ENCODE measurements at places on chromosomes 7 and 10.

DNA sequence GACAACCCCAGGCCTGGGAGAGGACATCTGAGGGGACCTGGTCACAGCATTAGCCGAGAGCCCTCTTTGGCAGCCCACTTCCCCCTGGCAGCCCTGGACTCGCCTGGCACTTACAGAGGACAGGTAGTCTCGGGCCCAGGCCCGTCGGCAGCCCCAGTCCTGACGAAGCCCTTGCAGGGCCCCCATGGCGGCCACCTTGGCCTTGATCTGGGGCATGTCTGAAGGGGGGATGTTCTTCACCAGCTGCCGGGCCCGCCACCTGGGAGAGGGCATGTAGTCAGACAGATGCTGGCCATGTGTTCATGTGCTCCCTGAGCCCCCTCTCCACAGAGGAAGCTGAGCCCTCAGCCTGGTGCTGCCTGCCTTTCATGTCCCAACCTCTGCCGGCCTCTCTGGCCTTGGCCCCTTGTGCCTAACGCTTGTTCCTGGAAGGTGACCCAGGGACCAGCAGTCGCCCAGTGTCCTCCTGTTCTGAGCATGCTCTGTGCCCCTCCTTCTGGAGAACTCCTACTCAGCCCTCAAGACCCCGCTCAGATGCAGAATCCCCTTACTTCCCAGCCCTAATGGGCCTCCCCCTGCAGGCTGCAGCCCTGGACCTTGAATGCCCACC, 13.9 kb downstream of the MYO1G start:
- DNase-seq: no peak

DNA sequence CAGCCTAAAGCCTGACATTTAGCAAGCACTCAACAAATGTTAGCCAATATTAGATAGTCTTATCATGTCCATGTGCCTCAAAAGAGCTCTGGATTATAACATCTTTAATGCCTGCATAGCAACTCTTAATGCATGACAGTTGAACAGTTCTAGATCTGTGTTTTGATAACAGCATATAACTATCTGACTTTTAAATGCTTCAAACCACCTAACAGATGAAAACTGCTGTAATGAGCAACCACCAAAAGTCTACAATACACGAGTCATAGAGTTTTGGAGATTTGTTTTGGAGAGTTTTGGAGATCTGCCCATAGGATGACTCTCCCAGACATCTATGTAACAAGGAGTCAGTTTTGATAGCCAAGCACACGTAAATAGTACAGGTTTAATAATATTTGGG, 227.3 kb downstream of the TWIST1 start:
- DNase-seq: no peak

DNA sequence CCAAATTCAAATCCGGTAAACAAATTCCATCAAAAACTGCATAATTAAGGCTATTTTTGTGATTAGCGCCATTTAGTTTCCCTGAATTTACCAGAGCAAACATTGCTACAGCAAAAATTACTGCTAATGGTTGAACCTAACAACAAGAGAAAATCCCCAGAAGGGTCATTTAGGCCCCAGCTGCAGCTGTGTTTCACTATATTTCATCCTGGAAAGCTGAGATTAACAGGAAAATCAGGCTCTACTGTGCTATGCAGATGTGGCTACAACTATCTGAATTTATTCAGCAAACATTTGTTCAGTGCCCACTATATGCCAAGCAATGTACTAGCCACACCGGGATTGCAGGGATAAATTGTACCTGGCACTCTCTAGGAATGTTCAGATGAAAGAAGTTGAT, 104.0 kb downstream of the PON1 start:
- DNase-seq: no peak

DNA sequence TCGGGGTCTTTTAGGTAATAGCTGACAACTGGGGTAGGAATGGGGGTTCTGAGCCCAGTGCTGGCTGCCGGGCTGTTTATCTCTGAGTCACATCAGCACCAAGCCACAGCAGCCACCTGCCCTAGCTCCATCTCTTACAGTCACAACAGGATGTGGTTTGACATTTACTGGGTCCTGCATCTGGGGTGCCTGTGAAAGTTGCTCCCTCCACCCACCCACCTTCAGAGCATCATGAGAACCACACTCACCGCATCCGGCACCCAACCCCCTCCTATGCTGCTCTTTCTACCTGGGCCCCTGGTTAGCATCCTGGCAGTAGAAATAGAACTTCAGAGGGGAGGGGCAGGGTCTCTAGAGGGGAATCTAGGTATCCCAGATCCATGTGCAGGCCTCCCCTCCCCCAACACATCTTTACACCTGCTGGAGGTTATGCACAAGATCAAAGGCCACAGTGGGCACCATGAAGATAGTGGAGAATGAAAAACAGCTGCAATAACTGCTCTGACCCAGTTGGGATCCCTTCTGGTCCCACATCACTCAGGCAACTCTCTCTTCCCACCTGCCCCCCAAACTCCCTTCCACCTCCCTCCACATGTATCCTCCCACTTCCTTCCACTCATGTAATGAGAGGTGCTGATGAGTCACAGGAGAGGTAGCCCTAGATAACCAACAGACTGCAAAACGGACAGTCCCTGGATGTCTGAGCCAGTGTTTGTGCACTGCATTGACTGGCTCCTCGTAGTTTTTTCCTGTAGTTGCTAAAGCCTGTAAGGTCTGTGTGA, 38.2 kb downstream of the PRSS2 start:
- no peak for DNase-seq

- DNase-seq: no peak
These were observed 2.1 kb downstream of the SP8 start for GRCh38 chr7:20784388-20785156.

DNA sequence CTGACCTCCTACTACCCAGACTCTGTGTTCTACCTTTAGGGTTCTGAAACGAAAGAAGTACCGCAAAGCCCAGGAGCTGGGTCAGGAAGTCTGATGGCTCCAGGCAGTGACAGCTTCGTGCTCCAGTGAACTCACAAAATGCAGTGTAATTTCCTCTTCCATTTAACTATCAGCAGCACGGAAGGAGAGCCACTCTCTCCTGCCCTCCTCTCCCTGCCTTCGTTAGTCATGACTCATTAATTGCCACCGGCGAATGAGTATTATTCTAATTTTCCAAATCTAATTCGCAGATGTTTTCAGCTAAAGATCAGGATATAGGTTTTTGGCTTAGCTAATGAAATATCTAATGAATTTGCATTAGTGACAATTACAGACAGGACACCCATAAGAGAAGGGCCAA, 1262.0 kb downstream of the TYW1 start:
- no peak for DNase-seq

DNA sequence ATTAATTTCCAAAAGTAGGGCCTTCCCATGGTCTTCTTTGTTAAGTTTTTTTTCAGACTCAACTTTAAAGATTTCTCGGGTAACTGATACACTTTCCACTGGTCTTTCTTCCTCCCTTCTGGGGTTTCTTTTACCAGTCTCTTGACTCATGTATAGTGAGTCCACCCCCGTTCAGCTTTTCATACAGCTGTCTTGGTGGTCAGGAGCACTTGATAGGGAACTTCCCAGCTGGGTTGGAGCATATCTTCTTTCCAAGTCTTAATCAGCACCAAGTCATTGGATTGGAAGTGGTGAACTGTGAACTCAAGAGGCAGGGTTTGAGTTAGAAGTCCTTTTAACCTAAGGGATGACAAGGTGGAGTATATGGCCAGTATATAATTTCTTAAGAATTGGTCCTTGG, 29.2 kb upstream of the ELOVL3 start:
- DNase-seq: no peak

- no peak for DNase-seq
These were observed 219.6 kb upstream of the GPR26 start for GRCh38 chr10:123446449-123447156.

- DNase-seq: no peak
These were observed 23.4 kb downstream of the ELFN1 start for GRCh38 chr7:1693419-1693990.

DNA sequence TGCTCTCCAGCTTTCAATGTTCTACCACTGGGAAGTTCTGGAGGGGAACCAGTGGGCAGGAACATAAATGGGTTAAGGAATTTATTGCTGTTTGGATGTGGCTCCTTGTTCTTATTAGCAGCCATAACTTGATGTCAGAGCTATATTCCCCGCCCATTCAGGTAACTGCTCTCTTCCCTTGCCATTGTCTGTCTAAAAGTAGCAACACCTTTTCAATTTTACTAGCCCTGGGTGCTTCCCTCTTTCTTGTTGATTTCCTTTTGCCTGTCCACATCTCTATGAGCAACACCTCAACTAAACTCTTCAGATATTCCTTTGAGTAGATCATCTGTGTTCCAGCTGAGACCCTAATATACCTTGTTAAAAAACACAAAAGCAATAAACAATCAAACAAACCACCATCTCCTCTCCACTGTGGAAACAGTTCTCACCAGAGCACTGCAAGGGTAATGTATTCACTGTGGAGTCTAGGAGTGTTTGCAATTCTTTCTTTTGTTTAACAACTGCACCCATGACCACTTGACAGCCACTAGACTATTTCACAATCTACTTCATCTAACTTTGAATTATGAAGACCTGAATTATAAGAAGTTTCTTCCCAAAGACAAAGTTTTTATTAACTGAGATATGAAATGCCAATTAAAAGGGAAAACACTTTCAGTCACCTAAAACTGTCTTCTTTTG, 436.7 kb downstream of the IPMK start:
- DNase-seq: no peak

All from left renal cortex interstitium (tissue), 4 donors.